ENCODE measurements at places on chromosomes 3 and 15.

- DNase-seq, result no peak
These were observed 41.9 kb downstream of the CCNL1 start for GRCh38 chr3:157117875-157118654.

- no peak for DNase-seq
These were observed 363.9 kb upstream of the SUCLG2 start for GRCh38 chr3:68018275-68018674.

GRCh38 chr3:110620118-110620517 lies 451.5 kb upstream of the NECTIN3 start:
- DNase-seq, result no peak

GRCh38 chr3:171454041-171454440 lies 6.2 kb downstream of the TNIK start:
- no peak for DNase-seq

- peak; percentile 59 for DNase-seq
These were observed 26.5 kb downstream of the NEO1 start for GRCh38 chr15:73078722-73079121.

GRCh38 chr15:86488046-86488445 lies 408.4 kb downstream of the AGBL1 start:
- DNase-seq, result no peak

GRCh38 chr15:72382146-72382545 lies 6.3 kb upstream of the HEXA start:
- DNase-seq, result no peak

- no peak for DNase-seq
These were observed 90.6 kb downstream of the EEFSEC start for GRCh38 chr3:128243602-128244504.

DNA sequence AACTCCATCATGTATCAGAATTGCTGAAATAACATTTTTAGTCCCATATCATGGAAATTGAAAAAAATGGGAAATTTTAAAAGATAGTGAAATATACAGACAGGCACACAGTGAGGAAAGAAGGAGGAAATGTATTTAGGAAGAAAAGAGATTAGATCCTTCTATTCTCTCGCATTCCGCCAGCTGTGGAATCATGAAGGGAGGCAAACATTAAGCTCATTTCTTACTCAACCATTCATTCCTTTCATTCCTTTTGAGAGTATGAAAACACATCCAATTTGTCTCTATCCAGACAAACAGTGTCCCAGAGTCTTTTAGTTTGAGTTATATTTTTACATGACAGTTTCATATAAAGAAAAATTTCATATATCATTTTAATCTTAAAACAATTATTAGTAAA lies 52.5 kb upstream of the KCNMB2 start:
- no peak for DNase-seq

GRCh38 chr15:49809894-49810609 lies 189.2 kb downstream of the DTWD1 start:
- DNase-seq, result no peak

DNA sequence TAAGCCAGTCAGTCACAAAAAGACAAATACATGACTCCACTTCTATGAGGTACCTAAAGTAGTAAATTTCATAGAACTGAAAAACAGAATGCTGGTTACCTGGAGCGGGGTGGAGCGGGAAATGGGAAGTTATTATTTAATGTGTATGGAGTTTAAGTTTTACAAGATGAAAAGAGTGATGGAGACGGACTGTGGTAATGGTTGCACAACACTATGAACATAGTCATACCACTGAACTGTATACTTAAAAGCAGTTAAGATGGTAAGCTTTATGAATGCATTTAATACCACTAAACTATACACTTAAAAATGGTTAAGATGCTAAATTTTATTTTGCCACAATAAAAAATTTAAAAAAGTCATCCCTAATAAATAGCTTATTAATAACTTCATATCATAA lies 23.2 kb downstream of the SFMBT1 start:
- DNase-seq, result no peak

- no peak for DNase-seq
These were observed 198.4 kb downstream of the LPP start for GRCh38 chr3:188352196-188352927.

DNA sequence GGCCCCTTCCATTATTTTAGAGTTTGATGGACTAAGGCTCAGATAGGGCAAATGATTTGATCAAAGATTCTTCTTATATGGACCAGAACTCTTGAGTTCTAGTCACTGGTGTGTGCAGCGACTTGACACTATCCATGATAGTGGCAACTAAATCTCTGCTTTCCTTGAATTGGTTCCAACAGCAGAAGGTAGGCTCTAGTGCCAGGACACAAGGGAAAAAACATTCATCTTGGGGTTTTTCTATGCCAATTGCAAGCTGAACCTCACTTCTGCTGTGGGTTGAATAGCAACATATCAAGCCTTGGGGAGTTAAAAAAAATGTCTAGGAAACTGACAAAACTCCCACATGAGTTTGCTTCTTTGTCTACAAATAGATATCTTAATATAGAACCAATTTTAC lies 35.1 kb downstream of the CTXND1 start:
- no peak for DNase-seq

DNA sequence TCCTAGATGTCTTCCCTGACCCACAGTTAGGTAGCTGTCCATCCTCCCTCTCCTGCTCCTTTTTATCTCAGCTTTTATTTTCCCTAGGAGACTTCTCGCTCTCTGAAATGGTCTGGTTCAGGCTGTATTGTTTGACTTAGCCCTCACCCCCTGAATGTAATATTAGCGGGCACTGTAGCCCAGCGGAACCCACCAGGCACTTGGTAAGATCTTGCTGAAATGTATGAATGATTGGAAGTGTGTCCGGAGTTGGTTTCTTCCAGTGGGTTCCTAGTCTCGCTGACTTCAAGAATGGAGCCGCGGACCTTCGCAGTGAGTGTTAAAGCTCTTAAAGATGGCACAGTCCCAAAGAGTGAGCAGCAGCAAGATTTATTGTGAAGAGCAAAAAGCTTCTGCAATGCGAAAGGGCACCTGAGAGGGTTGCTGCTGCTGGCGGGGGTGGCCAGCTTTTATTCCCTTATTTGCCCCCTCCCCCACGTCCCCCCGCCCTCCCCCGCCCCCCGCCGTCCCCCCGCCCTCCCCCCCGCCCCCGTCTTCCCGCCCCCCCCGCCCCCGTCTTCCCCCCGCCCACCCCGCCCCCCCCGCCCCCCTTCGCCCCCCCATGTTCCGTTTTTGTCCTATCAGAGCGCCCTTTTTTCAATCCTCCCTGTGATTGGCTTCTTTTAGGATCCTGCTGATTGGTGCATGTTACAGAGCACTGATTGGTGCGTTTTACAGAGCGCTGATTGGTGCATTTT lies 694 bp upstream of the EEFSEC start:
- DNase-seq, result no peak

GRCh38 chr3:39801216-39801615 lies 8.2 kb upstream of the MYRIP start:
- DNase-seq, result no peak

- DNase-seq, result no peak
These were observed 220.0 kb downstream of the ZMAT3 start for GRCh38 chr3:178851564-178851963.

- DNase-seq, result no peak
These were observed at the start of gene ACAN for GRCh38 chr15:88803241-88803919. Gene ACAN (plus strand): TSS chr15:88803436. CDS start chr15:88836207, 32,771 bp downstream.

DNA sequence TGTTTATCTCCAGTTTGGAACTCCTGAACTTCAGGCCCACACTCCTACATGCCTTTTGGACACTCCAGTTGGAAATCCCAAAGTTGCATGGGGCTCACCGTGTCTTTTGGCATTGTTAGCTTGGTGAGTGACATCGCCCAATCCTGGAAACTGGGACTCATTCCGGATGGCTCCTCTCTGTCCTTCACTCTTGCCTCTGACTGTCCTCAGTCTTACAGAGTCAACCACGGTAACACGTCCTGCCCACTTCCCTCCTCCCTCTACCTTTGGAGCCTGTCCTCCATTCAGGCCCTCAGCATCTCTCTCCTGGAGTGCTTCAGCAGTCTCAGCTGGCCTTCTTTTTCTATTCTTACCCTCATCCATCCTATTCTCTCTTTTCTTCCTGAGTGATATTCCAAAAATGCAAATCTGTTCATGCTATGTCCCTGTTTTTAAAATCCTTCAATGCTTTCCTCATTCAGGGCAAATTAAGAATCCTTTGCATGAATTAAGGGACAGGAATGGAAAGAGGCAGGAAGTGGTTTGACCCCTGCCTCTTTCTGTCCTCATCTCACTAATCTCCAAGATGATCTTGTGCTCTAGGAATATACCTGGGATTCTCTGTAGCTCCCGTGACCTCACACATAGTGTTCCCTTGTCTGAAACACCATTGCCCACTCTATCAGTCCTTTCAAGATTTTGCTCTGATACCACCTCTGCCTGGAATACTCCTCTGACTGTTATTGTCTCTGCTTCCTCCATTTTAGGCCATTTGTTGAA lies 42.5 kb downstream of the LPP start:
- no peak for DNase-seq

DNA sequence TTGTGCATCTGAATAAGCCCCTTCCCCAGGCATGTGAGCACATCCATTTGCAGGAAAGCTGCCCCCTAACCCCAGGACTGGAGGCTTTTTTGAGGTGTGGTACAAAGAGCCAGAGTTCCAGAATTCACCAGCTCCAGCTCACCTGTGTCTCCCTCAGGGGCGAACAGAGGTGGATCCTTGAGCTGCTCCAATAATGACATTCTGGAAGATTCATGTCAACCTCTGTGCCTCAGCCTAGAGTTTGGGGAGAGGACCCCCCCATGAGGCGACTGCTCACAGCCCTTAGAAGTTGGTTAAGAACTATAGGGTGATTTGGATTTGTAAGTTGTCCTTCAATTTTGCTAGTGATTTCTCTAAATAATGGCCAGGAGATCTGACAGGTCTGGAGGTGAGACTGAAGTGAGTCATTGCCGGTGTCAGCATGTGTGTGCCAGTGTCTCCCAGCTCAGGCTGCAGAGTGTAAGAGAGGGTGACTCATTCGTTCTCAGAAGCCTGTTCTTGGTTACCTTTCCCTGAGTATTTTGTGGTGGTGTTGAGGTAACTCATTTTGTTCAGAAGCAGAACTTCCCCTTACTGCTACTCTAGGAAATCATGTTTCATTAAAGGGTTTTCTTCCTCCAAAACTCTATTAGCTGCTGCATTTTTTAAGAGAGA lies 136.9 kb upstream of the TOPAZ1 start:
- no peak for DNase-seq

GRCh38 chr15:57732526-57733331 lies 26.2 kb downstream of the POLR2M start:
- peak; percentile 86 for DNase-seq

DNA sequence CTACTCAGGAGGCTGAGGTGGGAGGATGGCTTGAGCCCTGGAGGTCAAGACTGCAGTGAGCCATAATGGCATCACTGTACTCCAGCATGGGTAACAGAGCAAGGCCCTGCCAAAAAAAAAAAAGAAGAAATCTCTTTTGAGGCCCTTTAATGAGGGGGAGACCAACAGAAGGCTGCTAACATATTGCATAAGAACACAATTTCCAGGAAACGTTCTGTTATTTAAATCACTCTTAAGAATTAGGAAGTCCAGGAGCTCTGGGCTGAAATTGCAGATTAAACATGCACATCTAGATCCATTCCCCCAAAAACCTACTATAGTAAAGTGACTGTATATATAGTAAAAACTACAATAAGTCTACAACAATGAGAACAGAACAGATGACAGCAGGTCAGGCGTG lies 16.1 kb upstream of the BLM start:
- no peak for DNase-seq

- DNase-seq, result no peak
These were observed 187.0 kb upstream of the ROBO1 start for GRCh38 chr3:79954756-79955155.

DNA sequence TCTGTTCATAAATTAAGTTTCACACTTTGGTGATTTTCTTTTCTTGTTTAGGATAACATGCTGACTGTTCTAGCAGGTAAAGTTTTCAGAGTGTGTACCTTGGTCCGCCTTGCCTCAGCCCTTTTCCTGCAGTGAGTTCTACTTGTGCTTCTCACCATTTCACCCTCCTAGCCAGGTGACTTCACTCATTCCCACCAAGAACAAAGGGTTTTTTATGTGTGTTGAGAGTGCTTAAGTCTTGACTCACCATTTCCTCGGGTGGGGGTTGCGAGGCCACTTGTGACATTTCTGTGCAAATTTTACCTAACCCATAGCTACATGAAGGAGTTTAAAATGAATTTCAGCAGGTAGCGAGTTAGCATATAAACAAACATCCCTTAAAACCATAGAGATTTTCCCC lies 81.4 kb downstream of the C3orf38 start:
- no peak for DNase-seq

- DNase-seq, result no peak
These were observed 182.2 kb downstream of the FNDC3B start for GRCh38 chr3:172221547-172221946.

- peak; percentile 47 for DNase-seq
These were observed 26.0 kb downstream of the SLC6A6 start for GRCh38 chr3:14428087-14429033.

- DNase-seq, result no peak
These were observed 94.4 kb downstream of the DTWD1 start for GRCh38 chr15:49715211-49715610.

DNA sequence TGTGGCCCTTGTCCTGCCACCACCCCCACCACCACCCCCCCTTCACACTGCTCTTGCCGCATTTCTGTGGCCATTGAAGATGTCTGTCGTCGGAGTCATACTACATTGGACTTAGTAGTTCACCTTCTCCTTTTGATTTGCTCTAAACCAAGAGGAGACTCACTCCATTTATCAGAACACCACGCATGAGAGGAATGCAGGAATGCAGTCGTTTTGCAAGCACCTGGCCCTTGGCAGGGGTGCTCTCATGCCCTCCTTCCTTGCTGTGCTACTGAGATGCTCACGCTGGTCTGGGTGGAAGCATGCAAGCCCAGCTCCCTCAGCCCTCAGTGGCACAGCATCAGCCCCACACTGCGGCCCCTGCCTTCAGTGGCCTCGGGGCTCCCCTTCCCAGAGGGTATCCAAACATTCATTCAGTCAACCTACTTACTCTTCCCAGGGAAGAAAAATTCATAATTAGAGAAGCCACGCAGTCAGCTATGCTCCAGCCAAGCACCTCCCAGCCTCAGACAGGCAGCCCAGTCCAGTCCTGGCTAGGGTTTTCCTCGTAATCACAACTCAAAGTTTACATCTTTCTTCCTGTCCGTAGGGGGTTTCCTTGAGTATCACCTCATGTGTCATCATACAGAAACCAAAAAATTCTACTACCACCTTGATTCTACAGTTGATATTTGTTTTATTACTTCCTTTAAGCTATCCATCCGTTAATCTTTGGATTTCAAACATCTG lies 520.0 kb downstream of the GABRG3 start:
- no peak for DNase-seq

DNA sequence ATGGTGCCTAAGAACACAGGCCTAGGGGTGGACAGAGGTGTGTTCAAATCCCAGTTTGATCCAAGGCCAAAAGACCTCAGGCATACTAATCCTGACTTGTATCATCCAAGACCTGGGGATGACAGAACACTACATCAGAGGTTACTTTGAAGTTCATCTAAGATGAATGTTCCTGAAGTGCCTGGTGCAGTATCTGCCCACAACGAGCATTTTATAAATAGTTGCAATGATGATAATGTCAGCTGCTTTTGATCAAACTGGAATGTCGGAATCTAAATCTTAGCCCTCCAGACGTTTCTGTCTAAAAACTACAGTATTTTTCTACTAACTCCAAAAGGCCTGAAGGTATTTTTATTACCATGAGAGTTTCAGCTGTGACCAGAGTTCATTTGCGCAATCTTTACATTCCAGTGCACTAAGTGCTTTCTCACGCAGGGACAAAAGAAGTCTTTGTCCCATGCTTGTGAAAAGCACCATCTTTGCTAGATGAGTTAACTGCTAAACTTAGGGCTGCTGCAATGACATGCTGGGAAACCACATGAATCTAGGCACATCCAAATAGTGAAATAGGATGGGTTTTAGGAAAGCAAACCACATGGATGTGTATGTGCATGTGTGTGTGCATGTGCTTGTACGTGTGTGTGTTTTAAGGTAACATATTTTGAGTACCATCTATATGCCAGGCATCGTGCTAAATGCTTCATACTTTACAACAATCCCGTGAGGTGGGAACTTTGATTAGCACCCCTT lies 18.1 kb downstream of the ANXA2 start:
- DNase-seq, result no peak

Measured in mucosa of descending colon (tissue), 3 donors.